ENCODE measurements at places on chromosomes 2 and 18. TPM values are rescaled to one million over a fixed set of nuclear protein-coding genes. Genes with fewer than 3 reads are reported as not detected.

The SPP2 gene
- not detected for total RNA-seq

The TMEM169 gene
- total RNA-seq: 2.9 TPM

DNA sequence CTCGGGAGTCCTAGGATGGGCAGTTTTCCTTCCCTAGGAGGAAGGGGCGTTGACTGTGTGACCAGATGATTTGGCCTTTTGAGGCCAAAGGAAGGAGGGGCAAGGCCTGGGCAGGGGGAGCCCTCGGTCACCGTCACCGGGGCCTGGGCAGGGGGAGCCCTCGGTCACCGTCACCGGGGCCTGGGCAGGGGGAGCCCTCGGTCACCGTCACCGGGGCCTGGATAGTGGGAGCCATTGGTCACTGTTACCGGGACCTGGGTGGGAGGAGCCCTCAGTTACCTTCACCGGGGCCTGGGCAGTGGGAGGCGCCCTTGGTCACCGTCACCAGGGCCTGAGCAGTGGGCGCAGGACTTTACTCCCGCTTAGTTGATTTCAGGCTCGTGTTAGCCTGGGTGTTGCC lies 17.3 kb downstream of the D2HGDH start:
- DNase-seq: no peak

The FEV gene
- total RNA-seq: not detected

DNA sequence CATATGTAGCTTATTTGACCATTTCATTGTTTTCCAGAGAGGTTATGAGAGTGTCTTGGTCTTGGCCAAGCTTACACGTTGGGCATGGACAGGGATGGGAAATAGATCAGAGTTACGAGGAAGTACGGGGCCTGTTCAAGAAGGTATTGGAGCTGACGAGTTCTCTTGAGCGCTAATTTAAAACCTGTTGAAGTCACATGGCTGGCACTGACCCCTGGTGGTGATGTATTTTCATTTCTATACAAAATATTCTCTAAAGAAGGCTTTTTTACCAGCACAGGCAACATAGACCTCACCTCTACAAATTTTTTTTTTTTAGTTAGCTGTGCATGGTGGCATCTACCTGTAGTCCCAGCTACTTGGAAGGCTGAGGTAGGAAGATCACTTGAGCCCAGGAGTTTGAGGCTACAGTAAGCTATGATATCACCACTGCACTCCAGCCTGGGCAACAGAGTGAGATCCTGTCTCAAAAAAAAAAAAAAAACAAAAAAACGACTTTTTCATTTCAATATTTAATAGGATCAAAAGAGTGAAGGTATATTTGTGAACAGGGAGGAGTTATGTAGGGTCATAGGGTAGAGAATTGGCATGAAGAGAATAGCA lies 19.6 kb downstream of the UGP2 start:
- peak; percentile 59 for DNase-seq

DNA sequence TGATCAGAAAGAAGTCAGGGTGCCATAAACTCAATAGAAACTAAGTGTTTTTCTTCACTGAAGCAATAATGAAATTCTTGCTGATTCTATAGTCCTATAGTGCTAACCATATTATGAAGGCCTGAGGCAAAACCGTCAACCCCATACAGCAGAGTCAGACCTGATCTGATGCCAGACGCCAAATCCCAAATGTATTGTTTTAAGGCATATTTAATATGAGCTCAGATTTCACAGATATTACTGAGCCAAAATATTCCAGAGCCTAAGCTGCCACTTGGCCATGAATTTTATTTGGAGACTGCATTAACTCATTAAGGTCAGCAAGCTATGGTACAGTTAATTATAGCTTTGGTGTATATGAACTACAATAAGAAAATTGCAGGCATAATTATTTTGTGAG lies 53.4 kb downstream of the SCN1A start:
- DNase-seq: no peak
